ENCODE measurements at places on chromosomes 2 and 18. TPM values are rescaled to one million over a fixed set of nuclear protein-coding genes. Genes with fewer than 3 reads are reported as not detected.

GRCh38 chr2:219484343-219485200 lies 14.1 kb upstream of the GMPPA start:
- H3K27ac ChIP-seq = no peak overlapping the region
- peaks cover 44% of the 10 kb centered on the region for H3K27me3 ChIP-seq
- peaks cover 11% of the 10 kb centered on the region for H3K4me1 ChIP-seq
- H3K36me3 ChIP-seq = no peaks in the 10 kb centered on the region
- DNase-seq = peak; percentile 50

- peak overlapping the region; percentile 62 for H3K27ac ChIP-seq
- H3K27me3 ChIP-seq = no peaks in the 10 kb centered on the region
- no peaks in the 10 kb centered on the region for H3K36me3 ChIP-seq
- DNase-seq = peak; percentile 64
- peaks cover 23% of the 10 kb centered on the region for H3K4me1 ChIP-seq
- no peak overlapping the region for H3K4me3 ChIP-seq
Measured at GRCh38 chr2:10584843-10585475, 104.8 kb downstream of the NOL10 start.

DNA sequence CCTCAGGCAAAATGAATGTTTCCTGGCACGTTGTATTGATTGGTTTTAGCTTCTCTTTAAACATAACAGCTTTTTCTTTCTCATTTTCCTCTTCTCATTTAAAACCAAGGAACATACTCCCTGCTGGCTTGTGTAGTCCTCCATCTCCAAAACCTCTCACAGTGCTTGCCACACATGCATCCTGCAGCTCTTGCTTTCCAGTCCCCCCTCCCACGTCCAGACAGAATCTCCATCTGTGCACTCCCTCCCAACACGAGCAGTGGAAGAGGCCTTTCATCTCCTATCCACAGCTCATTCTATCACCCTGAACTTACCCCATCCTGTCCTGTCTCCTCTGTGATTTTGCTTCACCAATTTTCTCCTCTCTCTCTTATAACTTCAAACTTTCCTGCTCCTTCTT lies 99.6 kb upstream of the THSD7B start:
- DNase-seq = no peak
- no peak overlapping the region for H3K27ac ChIP-seq
- no peaks in the 10 kb centered on the region for H3K36me3 ChIP-seq
- H3K4me3 ChIP-seq = no peak overlapping the region

DNA sequence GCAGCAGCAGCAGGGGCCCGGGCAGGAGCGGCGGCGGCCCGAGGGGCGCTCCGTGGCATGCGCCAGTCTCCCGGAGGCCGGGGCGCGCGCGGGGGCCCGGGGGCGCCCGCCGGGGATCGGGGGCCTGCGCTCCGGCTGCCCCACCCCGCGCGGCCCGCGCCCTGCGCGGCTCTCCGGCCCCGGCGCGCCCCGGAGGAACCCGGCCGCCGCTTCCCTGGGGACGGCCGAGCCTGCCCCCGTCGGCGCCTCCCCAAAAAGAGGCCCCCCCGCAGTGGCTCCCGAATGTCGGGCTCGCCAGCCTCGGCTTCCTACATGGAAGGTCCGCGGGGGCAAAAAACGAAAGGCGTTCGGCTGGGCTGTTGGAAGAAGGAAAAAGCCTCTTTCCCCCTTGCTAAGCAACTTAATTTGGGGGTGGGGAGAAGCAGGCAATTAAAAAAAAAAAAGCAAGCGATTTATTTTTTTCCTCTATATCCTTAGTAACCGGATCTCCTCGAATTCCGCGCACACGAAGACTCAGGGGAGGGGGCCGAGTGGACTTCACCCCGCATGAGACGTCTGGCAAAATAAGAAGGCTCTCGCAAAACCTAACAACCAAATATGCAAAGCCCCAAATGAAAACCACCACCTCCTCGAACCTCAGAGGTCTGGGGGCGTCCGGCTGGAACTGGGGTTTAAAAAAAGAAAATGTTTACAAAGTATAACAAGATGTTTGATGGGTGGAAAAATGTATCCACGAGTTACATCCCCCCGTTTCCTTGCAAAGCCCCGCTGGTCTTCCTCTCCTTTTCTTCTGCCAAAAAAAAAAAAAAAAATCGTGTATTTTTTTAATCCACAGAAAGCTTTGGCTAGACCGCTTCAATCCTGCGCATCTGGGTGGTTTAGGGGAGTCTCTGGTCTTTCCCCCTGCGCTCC lies at the start of gene SMAD7:
SMAD7 (minus strand) TSS at position 430 of the 912 bp plus-strand sequence. CDS start 541 bp downstream, outside the sequence.
- peak within 1 kb of the TSS; percentile 92 for H3K4me3 ChIP-seq
- DNase-seq = peak; percentile 41
- peaks cover 19% of the 10 kb centered on the region for H3K4me1 ChIP-seq
- H3K27ac ChIP-seq = peak within 1 kb of the TSS; percentile 100
- H3K36me3 ChIP-seq = no peaks in the 10 kb centered on the region
- H3K27me3 ChIP-seq = no peaks in the 10 kb centered on the region

DNA sequence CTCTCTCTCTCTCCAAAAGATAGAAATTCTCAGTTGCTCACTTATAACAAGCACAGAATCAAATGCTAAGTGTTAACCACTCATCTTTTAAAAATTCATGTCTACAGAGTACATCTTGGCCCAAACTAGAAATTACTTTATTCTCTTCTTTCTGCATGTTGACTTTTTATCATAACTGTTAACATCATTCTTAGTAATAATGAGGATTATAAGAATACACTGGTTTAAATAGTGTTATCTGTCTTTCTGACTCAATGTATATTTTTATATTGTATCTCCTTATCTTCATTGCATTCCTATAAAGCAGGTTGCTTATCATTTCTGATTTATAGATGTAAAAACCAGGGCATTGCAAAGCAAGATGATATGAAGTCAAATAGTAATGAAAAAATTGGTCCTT lies 17.8 kb upstream of the KLF7 start:
- no peaks in the 10 kb centered on the region for H3K27me3 ChIP-seq
- no peaks in the 10 kb centered on the region for H3K4me1 ChIP-seq

GRCh38 chr2:75870651-75871137 lies 160.0 kb upstream of the GCFC2 start:
- H3K4me3 ChIP-seq = no peak overlapping the region
- DNase-seq = no peak
- H3K27me3 ChIP-seq = no peaks in the 10 kb centered on the region
- no peaks in the 10 kb centered on the region for H3K4me1 ChIP-seq

DNA sequence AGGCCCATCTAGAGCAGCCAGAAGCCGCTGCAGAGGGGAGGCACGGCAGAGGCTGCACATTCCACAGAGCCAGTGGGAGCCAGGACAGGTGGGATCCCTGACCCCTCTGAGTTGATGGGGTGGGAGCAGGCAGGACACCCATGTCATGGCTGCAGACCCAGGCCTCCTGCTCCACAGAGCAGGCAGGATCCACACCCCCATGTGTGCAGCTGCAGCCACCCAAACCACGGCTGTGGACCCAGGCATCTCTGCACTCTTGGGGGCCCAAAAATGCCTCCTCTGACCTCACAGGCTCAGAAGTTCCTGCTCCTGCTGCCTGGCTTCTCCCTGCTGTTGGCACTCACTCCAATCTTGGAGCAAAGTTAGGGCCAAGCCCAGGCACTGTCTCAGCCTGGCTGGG lies 112.3 kb upstream of the TMEM18 start:
- no peak overlapping the region for H3K27ac ChIP-seq
- DNase-seq = no peak
- H3K27me3 ChIP-seq = no peaks in the 10 kb centered on the region
- no peak overlapping the region for H3K4me3 ChIP-seq
- no peaks in the 10 kb centered on the region for H3K36me3 ChIP-seq
- H3K4me1 ChIP-seq = no peaks in the 10 kb centered on the region

DNA sequence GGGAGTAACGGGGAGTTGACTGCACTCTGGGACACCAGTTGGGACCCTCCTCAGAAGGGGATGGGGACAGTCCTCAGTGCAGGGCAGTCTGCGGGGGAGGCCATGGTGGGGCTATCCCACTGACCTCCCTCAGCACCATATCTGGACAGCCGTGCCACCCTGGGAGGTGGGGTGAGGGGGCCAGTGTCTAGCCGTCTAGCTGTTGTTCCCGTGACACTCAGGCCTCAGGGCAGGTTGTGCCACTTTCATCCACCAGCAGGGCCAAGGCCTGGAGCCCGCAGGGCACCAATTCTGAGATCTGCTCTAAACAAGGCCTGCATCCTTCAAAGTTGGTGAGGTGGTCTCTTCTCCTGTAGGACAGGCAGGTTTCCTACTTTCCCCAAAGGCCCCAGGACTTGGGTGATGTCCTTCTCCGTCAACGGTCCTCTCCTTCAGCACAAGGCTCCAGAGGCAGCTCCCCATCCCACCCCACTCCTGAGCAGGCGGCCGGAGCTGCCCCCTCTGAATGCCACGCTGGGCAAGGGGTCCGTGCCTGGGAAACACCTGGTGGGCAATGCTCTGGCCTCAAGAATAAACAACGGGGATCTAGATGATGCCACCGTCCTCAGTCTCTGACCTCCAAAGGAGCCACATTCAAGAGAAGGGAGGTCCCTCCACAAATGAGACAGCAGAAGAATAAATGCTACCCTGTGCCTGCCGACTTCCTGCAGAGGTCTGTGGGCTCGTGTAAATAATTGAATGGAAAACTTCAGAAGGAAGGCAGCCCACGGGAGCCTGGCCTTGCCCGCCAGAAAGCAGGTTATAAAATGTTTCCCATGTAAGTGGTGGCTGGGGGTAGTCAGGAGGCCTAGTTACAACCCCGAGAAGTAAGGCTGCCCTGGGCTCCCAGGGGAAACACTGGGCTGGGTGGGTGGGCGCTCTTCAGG lies 42.8 kb upstream of the PTMA start:
- peak overlapping the region; percentile 100 for H3K27ac ChIP-seq
- no peaks in the 10 kb centered on the region for H3K27me3 ChIP-seq
- no peak for DNase-seq
- H3K36me3 ChIP-seq = no peaks in the 10 kb centered on the region

DNA sequence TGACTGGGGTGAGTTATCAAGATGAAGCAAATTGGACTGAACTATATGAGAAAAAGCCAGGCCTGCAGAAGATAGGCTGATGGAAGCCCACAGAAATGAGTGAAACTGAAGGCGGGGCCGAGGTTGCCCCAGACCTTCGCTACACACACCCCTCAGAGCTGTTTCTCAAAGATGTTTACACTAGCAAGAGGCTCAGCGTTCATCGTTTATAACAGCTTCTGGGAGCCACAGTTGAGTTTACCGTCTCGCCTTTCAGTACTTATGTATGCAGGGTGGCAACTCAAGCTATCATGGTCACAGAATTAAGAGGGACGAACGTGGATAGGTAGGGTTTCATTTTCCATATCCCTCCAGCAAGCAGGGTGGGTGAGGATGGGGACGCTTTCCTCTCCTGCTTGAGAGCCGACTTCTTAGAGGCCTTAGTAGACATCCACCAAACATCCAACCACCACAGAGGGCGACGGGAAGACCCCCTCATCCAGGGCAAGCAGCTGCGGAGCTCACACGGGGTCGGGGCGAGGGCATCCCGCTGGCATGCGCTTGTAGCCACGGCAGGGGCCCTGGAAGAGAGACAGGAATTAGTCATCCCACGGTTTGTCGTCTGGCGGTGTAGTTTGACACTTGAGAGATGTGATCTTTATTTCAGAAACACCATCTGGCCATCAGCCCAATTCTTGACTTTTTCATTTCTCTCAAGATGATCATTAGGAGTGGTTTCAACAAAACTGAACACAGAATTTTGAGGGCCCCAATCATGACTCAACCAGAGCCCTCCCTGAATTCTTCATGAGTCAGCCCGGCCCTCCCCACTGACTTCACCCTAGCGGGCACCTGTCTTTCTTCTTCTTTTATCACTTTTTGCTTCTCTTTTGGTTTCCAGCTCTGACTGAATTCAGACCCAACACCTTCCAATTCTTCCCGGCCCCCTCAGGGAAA lies 109.1 kb upstream of the CTDP1 start:
- H3K27ac ChIP-seq = no peak overlapping the region
- H3K27me3 ChIP-seq = no peaks in the 10 kb centered on the region
- DNase-seq = no peak
- H3K36me3 ChIP-seq = no peaks in the 10 kb centered on the region
- no peak overlapping the region for H3K4me3 ChIP-seq

DNA sequence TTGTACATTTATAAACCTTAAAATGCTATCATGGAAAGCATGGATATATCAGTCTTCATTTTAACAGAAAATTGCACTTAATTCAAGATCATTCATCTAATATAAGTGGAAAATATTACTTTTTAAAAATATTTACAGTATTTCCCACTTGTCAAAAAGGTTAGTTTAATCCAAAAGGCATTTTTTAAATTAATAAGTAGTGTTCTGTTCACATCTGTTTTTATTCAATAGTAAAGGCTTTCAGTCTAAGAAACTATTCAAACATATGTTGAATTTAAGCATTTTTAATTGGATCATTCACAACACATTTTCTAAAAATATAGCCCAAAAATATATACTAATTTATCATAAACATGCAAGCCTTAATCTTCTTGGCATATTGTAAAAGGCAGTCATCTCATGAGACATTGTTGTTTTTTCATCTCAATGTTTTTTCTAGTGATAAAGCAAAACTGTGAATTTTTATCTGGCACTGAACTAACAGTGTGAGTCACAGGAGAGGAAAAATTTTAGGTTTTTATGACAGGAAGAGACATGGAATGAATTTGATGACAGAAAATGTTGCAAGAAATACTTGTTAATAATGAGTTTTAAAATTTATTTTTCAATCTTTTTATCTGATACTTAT lies 1642.5 kb upstream of the TMEFF2 start:
- H3K27ac ChIP-seq = no peak overlapping the region
- H3K4me3 ChIP-seq = no peak overlapping the region
- no peaks in the 10 kb centered on the region for H3K27me3 ChIP-seq
- H3K4me1 ChIP-seq = no peaks in the 10 kb centered on the region
- DNase-seq = no peak

DNA sequence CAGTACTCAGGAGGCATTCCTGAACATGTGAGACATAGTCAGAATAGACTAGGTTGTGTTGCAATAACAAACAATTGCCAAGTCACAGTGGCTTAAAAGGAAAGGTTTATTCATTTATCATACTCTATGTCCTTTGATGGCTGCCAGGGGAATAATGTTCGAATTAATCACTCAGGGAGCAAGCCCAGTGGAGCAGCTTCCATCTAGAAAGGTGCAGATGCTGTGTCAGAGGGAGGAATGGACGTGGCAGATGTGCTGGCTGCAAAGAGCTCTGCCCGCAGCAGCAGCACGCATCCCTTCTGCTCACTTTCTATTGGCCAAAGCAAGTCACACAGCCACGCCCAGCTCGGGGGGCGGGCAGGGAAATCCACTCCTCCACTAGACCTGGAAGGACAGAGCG lies 105.9 kb upstream of the AQP4 start:
- no peaks in the 10 kb centered on the region for H3K36me3 ChIP-seq
- no peak for DNase-seq
- H3K27me3 ChIP-seq = no peaks in the 10 kb centered on the region
- no peaks in the 10 kb centered on the region for H3K4me1 ChIP-seq
- no peak overlapping the region for H3K27ac ChIP-seq

REG3A gene
- total RNA-seq = 1.6 TPM

CHRNG gene
- not detected for total RNA-seq

GPBAR1 gene
- 10.9 TPM for total RNA-seq

DYNAP gene
- not detected for total RNA-seq

NT5C1B gene
- total RNA-seq = not detected
